ENCODE measurements at places on chromosomes 4 and X.

DNA sequence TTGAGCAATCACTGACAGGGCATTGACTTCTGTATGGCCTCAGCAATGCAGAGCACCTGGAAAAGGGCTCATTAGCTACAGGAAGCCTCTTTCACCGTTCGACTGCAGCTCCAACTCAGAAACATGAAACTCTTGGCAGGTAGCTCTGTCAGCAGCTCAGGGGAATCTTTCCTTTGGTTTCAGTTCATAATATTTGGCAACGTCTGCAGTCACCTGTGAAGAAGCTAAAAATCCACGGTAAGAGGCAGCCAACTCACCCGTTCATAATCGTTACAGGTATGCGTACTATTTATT, 354.9 kb downstream of the CAMK2D start:
- no peak for DNase-seq

DNA sequence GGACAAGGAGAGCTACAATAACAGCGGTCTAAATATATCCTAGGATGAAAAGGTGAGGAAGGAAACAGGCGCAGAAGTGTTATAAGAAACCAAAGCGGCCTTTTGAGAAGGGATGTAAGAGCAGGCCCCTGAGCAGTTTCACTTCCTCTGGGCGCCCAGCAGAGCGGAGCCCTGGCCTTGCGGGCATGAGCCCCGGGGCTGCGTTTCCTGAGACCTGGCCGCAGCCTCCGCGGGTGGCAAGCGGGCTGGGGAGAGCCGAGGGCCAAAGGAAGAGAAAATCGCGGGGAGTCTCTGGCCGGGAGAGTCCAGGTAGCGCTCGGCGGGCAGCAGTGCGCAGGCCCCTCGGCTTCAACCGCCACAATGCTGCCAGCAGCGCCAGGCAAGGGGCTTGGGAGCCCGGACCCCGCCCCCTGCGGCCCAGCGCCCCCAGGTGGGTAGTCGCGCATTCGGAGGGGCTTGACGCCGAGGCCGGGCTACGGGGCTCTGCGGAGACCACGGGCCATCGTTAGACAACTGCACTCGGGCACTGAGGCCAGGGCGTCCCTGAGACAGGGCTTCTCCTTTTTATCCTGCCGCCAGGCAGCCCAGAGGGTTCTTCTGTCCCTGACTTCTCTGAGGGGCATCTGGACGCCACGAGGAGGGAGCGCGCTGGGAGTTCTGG, at the start of gene BANK1:
TSS of gene BANK1 (plus strand) at position 210 of the 661 bp plus-strand sequence. CDS start at position 361, 151 bp downstream.
- peak; percentile 91 for DNase-seq

DNA sequence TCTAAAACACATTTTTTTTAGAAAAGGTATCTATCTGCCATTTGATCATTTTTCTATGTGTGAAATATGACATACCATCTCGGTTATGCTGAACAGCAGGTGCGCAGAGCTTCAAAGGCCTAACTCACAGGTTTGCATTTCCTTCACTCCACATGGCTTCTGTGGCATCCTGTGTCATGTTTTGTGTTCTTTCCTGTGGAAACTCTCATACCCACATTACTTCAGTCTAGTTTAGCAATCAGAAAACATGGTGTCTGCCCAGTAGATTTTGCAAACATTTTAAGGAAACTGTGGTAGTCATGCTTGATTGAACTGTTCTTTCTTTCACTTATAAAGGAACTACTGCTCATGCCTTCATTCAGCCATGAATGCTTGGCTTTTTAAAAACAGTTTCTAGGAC, 11.3 kb upstream of the ARAP2 start:
- no peak for DNase-seq

- DNase-seq, result no peak
These were observed 43.6 kb upstream of the IL1RAPL2 start for GRCh38 chrX:104522386-104522785.

GRCh38 chr4:184844742-184845141, 19.0 kb upstream of the ACSL1 start:
- no peak for DNase-seq

DNA sequence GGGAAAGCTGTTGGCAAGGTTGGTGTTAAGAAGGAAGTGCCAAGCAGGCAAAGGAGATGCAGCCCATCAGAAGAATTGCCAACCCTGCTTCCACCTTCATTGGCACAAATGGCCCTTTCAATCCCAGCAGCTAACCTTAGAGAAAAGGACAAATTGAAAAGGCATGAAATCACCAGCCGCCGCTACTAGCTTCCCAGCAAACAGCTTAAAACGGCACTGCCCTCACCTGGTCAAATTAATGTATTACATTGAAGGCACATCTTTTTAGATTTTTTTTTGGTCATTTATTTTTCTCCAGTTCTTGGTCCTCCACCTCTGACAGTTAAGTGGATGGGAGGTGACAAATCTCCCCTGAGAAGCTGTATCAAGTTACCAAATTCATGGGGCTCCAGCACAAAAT, 51.0 kb upstream of the NHSL2 start:
- no peak for DNase-seq

DNA sequence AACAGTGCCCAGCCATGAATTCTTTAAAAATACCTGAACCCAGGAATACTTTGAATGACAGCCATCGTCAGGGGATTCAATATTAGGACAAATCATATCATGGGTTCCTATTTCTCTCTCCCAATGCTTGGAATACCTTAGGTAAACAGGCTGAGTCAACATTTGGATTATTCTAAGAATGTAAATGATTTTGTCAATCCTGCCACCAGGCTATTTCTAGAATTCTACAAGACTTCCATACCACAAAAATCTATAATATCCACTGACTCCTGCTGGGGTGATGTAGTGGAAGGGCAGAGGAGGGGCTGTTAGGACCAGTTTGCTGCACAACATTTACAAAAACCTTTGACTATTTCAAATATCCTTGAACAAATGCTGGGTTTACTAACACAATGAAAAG, 65.2 kb downstream of the IGFBP7 start:
- no peak for DNase-seq

DNA sequence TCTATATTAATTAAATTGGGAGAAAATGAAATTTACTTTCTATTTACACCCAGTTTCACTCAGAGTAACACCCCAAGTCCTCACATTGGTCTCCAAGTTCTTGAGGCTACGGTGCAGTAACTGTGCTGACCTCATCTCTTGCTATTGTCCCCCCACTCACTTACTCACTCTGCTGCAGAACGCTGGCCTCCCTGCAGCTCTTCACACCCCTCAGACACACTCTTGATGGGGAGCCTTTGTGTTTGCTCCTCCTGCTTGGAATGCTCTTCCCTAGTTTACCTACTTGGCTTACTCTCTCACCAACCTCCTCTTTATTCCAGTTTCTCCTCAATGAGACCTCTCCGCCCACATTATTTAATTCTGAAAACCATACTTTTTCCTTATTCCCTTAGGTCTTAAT, 22.2 kb upstream of the SPARCL1 start:
- no peak for DNase-seq

DNA sequence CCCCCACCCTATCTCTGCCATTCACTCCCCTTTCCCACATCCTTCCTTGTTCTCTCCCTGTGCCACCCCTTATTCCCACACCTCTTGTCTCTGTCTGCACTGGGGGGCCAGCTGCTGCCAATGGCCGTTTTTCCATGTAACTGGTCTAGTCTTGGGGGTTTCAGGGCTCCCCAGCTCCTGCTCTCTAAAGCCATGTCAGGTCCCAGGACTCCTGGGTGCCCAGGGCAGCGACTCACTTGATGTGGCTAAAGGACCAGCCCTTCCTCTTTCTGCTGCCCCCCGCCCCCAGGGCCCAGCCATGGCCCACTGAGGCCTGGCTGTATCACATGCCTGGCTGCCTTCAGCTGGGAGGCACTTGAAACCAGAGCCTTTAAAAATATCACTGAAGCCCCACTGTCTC, 10.0 kb downstream of the NLGN3 start:
- no peak for DNase-seq

- DNase-seq, result no peak
These were observed 12.8 kb upstream of the FAM200B start for GRCh38 chr4:15668566-15669435.

DNA sequence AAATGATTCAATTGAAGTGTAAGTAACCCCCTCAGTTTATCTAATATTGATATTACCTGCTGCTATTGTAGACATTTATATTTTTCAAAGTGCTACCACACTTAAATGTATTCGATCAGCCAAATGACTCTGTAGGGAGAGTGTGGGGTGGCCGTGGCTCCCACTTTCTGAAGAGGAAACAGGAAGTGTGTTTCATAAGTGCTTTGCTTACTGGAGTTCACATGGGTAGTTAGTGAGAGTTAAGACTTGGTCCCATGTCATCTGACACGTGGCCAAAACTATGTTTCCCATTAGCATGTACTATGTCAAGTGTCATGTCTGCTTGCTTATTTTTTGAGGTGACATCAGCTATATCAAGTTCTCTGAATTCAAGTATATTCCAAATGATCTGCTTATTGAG, 308.1 kb upstream of the GATB start:
- DNase-seq, result no peak

GRCh38 chrX:137166591-137166990, 132.8 kb upstream of the GPR101 start:
- no peak for DNase-seq

- no peak for DNase-seq
These were observed 95.8 kb downstream of the MID1 start for GRCh38 chrX:10524578-10524977.

GRCh38 chrX:1094566-1095333, 117.7 kb downstream of the CRLF2 start:
- no peak for DNase-seq

- DNase-seq, result no peak
These were observed 164.2 kb downstream of the STIM2 start for GRCh38 chr4:27024805-27025204.

GRCh38 chr4:6747294-6748051, 31.5 kb downstream of the BLOC1S4 start:
- peak; percentile 69 for DNase-seq

- no peak for DNase-seq
These were observed 125.9 kb downstream of the AMELX start for GRCh38 chrX:11419102-11419501.

GRCh38 chrX:141278306-141278705, 36.0 kb upstream of the SPANXC start:
- no peak for DNase-seq

DNA sequence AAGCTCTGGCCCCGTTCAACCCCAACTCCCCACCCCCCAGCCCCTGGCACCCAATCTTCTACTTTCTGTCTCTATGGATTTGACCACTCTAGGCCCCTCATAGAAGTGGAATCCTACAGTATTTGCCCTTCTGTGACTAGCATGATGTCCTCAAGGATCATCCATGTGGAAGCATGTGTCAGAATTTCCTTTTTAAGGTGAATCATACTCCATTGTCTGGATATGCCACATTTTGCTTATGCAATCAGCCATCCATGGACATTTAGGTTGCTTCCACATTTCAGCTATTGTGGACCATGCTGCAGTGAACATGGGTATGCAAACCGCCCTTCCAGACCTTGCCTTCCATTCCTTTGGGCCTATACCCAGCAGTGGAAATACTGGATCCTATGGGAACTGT, 15.5 kb downstream of the CCNQ start:
- no peak for DNase-seq

- DNase-seq, result no peak
These were observed 49.5 kb downstream of the METTL14 start for GRCh38 chr4:118734491-118735205.

DNA sequence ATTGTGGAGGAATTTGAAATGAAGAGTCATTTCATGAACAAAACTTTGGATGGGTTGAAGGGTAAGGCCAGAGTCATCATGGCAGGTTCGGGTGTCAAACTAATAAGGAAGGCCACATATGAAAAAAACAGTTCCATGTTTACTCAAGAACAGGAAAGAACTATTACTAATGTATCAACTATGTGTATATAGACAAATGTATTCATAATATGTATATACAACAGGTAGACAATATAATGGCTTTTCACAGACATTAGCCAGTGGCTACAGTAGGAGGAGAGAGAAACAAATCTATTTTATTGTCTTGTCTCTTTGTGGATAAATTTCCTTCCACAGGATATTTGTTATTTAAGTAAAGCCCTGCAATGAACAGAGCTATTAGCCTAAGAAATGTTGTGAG, 101.1 kb downstream of the CBLL2 start:
- DNase-seq, result no peak

- DNase-seq, result no peak
These were observed 518 bp upstream of the FAM241A start for GRCh38 chr4:112144546-112145325.

DNA sequence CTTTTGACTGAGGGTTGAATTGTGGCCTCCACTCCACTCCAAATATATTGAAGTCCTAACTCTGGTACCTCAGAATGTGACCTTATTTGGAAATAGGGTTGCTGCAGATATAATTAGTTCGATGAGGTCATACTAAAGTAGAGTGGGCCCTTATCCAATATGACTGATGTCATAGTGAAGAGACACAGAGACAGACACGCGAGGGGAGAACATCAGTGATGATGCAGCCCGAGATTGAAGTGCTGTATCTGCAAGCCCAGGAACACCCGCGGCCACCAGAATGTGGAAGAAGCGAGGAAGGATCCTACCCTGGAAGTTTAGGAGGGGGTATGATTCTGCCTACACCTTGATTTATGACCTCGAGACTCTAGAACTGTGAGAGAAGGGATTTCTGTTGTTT, 279.0 kb downstream of the ANKRD50 start:
- DNase-seq, result no peak

DNA sequence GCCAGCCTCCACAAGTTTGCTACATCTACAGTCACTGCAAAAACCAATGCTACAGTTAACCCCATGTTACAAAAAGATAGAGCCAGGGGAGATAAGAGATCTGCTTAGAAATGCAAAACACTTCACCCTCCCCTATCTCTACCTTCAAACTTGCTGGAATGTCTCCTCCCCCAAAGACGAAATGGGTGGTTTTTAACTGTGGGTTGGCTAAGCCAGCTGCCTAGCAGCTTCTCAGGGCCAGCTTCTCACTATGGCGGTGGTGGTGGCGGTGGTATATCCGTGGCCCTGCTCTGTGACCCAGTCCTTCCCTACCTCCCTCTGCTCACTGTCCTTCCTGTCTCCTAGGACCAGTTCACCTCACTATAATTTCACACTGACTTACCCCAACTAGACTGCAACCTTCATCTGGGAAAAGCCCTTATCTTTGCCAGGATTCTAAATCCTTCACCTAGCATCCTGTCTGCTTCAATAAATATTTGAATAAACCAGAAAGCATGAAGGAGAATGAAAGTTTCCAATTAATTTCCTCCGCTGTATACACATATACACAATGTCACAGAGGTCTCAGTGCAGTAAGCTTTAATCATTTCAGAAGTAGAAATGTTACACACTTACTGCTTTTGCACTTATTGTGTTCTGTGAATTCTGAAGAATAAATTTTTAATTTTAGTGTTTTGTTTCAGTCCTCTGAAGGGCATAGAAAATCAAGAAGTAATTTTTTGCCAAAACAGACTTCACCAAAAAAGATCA, 46.3 kb downstream of the SH3KBP1 start:
- DNase-seq, result no peak

- DNase-seq, result no peak
These were observed 90.2 kb upstream of the UNC5C start for GRCh38 chr4:95638920-95639501.

- DNase-seq, result no peak
These were observed 5.3 kb upstream of the HAND2 start for GRCh38 chr4:173535165-173535902.

DNA sequence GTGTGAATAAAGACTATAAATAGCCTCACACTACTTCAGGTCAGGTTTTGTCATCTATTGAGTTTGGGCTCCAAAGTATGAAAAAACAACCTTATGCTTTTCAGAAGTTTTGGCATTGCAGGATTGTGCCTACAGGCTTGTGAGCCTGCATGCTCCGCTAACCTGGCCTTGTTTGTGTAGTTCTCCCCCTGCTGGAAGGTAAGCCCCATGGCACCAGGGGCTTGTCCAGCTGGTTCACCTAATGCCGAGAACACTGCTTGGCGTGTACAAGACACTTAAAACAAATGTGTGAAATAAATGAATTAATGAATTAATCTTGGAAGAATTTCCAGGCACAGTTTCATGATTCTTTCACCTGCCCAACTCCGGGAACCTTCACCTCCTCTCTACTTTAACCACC, 1.8 kb upstream of the HSD17B10 start:
- peak; percentile 75 for DNase-seq
